ENCODE measurements at places on chromosomes 6 and 20. TPM values are rescaled to one million over a fixed set of nuclear protein-coding genes. Genes with fewer than 3 reads are reported as not detected.

DNA sequence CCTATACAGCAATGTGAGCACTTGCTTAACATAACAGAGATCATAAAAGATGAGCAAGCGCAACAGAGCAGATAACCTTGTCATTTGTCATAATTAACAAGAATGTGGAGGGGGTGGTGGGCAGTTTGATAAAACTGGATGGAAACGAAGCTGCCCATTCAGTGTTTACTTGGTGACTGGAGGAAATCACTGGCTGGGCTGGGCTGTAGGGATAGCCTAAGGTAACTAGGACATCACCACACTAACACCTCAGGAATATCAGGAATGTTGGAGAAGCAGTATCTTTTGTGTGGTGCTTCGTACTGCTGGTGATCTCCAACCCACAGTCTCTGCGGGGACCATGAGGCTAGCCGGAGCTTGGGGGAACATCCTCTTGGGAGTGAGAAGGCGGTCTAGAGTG, 218.4 kb downstream of the HIVEP2 start:
- DNase-seq, result no peak

DNA sequence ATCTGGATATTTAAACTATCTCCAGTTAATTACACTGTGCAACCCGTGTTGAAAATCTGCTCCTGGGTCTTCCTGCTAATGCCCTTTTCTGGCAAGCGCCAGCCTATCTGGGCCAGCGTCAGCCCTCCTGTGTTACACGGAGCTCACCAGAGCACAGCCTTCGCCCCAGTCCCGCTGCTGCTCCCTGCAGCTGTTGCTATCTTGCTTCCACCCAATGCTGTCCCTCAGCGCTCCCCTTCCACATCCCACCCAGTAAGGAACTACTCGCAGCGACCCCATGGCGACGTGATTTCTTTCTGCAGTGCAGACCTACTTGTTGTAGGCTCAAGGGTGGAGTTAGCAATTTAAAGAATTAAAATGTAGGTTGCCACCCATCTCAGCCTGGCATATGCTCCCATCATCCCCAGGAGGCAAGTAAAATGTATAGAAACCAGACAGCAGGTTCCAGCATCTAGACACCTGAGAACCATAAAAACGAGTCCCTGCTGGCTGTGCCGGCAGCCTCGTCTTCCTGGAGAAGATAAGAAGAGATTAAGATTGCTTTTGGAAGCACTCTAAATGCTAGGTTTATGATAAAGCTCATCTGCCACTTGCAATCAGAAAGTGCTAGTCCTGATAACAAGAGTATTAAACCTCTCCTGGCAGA, 254.3 kb upstream of the FOXQ1 start:
- no peak for DNase-seq

The MPIG6B gene
- not detected for total RNA-seq

GRCh38 chr6:155273431-155273830, 9.6 kb downstream of the CLDN20 start:
- no peak for DNase-seq

DNA sequence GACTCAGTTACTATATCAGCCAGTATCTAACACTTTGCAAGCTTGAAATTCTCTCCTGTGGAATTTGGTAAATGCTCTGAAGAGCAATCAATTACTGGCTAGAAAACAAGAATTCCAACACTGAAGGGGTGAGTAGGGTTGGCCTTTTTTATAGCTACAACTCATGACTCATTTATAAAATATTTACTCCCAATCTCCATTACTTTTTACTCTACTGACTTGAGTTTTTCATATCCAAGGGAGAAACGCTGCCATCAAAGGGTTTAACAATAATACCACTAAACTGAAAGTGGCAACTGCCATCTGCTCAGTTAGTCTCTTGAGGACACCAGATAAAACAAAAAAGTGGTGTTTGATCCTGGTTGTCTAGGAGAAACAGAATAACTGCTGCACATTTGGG, 203.1 kb downstream of the UBE3D start:
- no peak for DNase-seq

GRCh38 chr6:160042788-160043301, 74.0 kb downstream of the IGF2R start:
- DNase-seq, result no peak

The OPRM1 gene
- not detected for total RNA-seq

The ITCH gene
- 69.3 TPM for total RNA-seq

DNA sequence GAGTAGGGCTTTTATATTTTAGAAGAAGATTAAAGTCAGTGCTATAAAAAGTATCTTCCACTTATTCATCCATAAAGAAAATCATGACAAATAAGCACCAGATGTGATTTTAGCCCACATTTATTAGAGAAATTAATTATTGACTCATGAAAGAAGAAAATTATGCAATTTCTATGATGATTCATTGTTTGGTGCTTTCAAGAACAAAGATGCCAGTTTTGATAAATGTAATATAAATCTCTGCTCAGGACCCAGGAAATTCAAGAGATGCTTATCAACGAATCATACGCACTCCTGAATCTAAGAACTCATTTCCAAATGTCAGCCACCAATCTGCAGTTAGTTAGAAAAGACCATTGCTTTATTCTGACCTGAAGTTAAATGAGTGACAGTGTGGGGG, 211.4 kb downstream of the ARHGAP18 start:
- DNase-seq, result no peak
